Large intestine (tissue), 12 donors: ENCODE measurements at places on chromosomes 2 and 18. TPM values are rescaled to one million over a fixed set of nuclear protein-coding genes. Genes with fewer than 3 reads are reported as not detected.
A peak's percentile ranks its signal among the peaks of the same experiment; 100 is the strongest.

- H3K4me1 ChIP-seq, result peaks cover 30% of the 10 kb centered on the region
- no peaks in the 10 kb centered on the region for H3K36me3 ChIP-seq
- peaks cover 97% of the 10 kb centered on the region for H3K27me3 ChIP-seq
- no peak overlapping the region for H3K4me3 ChIP-seq
- DNase-seq, result no peak
These were observed 7.5 kb upstream of the GBX2 start for GRCh38 chr2:236175548-236176150.

DNA sequence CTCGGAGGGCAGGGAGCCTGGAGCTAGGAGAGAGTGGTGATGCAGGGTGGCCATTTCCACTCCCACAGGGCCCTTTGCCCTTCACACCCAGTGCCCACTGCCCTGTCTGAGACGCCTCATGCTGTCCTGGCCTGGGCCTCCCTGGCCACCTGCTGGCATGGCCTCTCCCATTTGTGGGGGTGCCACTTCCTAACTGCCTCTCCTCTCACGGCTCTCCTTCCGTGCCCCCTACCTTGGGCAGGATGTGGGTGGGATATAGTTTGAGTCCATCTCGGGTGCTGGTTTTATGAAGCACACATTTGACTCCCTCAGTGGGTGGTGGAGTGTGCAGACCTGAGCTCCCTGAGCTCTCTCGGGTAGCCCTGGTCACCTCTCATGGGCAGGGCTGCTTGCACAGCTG lies 46.0 kb downstream of the DGKD start:
- no peak overlapping the region for H3K27ac ChIP-seq
- H3K4me1 ChIP-seq, result peaks cover 9% of the 10 kb centered on the region
- no peak overlapping the region for H3K4me3 ChIP-seq
- no peak for DNase-seq

GRCh38 chr2:75071766-75072165 lies 113.3 kb downstream of the POLE4 start:
- no peaks in the 10 kb centered on the region for H3K4me1 ChIP-seq
- H3K36me3 ChIP-seq, result no peaks in the 10 kb centered on the region
- no peak for DNase-seq
- no peaks in the 10 kb centered on the region for H3K27me3 ChIP-seq
- H3K27ac ChIP-seq, result no peak overlapping the region
- no peak overlapping the region for H3K4me3 ChIP-seq

DNA sequence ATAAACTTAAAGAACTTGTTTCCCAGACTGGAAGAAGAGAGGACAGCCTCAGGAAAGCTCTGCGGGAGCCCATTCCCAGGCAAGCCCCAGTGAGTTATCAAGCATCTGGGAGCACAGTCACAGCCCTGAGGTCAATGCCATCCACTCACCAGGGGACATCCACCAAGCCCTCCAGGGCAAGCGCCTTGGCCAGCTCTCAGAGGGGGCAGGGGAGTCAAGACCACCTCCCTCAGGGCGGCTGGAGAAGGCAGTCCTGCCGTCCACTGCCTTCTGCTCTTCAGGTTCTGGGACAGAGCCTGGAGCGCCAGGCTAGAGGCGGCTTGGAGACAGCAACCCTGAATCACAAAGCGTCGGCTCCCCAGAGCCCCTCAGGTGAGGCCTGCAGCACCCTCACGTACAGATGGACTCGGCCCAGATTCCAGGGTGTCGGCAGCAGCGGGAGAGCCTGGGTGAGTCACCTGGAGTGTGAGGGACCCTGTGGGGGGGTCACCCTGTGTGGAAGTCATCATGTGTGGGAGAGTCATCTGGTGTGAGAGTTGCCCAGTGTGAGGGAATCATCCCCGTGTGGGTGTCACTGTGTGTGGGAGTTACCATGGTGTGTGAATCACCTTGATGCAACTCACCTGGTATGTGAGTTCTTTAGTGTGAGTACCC lies 100.9 kb upstream of the TEX51 start:
- H3K4me1 ChIP-seq, result no peaks in the 10 kb centered on the region
- no peak overlapping the region for H3K27ac ChIP-seq
- no peaks in the 10 kb centered on the region for H3K36me3 ChIP-seq
- no peak overlapping the region for H3K4me3 ChIP-seq

DNA sequence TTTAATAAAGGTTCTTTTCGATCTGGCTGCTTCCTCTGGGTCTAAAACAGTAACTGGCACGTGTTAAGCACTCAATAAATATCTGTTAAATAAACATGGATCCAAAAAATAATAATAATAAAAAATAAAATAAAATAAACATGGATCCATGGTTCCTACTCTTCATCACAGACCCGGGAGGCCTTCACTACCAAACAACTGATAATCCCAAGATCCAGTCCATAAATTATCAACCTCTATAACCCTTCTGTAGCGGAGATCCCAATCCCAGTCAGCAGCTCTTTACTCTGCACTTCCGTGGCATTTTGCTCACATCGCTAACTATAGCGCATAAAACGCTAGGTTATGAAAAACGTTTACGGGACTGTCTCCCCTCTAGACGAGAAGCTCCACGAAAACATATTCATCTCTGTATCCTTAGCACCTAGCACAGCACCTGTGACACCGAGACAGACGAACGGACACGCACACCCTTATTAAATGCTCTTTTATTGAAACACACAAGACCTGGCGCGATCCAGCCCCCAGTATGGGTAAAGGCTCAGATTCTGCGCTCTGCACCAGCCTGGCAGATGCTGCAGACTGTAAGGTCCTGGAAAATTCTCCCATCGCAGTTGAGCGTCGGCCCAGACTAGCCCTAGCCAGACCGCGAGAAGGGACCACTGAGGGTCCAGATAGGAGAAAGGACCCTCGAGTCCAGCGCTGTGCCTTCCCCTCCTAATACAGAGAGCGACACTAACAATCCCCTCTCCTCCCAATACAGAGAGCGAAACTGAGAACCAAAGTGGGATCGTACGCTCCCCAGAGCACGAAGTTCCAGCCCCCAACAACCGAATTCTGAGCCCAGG lies 770 bp downstream of the NBAS start:
- no peaks in the 10 kb centered on the region for H3K36me3 ChIP-seq
- peak overlapping the region; percentile 84 for H3K27ac ChIP-seq
- DNase-seq, result peak; percentile 68
- peak overlapping the region; percentile 81 for H3K4me3 ChIP-seq

DNA sequence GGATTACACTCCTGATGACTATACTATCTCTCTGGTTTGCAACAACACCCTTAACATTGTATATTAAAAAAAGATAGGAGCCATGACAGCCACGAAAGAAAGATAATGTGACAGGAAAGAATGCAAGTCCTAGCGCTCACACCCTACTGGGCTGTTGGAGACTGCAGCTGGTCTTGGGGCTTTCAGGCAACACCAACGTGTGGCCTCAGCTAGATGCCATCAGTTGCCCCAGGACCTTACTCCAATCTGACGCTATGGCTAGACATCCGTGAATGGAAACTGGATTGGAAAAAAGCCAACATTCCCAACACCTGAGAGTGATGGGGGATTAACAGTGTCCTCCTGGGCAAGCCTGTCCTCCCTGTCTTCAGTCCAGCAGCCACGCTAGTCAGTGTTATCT lies 357.4 kb upstream of the GULP1 start:
- no peak for DNase-seq
- no peak overlapping the region for H3K4me3 ChIP-seq
- no peaks in the 10 kb centered on the region for H3K4me1 ChIP-seq
- H3K27ac ChIP-seq, result no peak overlapping the region
- no peaks in the 10 kb centered on the region for H3K27me3 ChIP-seq
- H3K36me3 ChIP-seq, result no peaks in the 10 kb centered on the region

- no peak overlapping the region for H3K4me3 ChIP-seq
- H3K27me3 ChIP-seq, result no peaks in the 10 kb centered on the region
- H3K4me1 ChIP-seq, result peaks cover 6% of the 10 kb centered on the region
- H3K27ac ChIP-seq, result no peak overlapping the region
- no peak for DNase-seq
These were observed 134.4 kb upstream of the ID2 start for GRCh38 chr2:8547284-8548064.

GRCh38 chr2:45806563-45807358 lies 155.3 kb downstream of the PRKCE start:
- no peak overlapping the region for H3K27ac ChIP-seq
- DNase-seq, result no peak
- no peak overlapping the region for H3K4me3 ChIP-seq
- no peaks in the 10 kb centered on the region for H3K36me3 ChIP-seq

DNA sequence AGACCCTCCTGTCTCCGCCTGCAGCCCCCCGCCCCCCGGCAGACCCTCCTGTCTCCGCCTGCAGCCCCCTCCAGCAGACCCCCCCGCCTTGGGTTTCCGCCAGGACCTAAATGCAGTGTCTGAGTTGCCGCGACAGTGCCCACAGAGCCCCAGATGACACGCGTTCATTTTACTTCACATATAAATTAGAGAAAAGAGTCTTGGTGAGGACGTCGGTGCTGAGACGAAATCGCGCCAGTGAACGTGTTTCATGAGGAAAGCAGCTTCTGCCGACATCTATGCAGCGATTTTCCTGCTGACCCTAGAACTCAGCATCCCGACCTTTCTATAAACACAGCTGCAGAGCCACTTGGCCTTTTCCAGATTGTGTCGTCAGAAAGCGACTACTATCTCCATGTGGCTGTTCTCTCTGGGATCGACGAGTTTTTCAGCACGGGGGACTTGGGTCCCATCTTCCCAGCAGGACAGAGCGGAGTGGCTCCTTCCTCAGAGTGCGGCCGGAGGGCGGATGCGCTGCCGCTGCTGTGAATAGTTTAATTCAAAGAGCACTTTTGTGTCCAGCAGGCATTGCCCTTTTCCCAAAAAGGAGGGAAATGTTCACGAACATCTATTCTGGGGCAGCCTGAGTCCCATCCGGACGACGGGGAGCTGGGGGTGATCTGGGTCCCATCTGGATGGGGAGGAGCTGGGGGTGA lies 136.7 kb downstream of the NFATC1 start:
- no peak for DNase-seq
- no peak overlapping the region for H3K27ac ChIP-seq
- no peak overlapping the region for H3K4me3 ChIP-seq
- no peaks in the 10 kb centered on the region for H3K36me3 ChIP-seq
- H3K4me1 ChIP-seq, result no peaks in the 10 kb centered on the region

DNA sequence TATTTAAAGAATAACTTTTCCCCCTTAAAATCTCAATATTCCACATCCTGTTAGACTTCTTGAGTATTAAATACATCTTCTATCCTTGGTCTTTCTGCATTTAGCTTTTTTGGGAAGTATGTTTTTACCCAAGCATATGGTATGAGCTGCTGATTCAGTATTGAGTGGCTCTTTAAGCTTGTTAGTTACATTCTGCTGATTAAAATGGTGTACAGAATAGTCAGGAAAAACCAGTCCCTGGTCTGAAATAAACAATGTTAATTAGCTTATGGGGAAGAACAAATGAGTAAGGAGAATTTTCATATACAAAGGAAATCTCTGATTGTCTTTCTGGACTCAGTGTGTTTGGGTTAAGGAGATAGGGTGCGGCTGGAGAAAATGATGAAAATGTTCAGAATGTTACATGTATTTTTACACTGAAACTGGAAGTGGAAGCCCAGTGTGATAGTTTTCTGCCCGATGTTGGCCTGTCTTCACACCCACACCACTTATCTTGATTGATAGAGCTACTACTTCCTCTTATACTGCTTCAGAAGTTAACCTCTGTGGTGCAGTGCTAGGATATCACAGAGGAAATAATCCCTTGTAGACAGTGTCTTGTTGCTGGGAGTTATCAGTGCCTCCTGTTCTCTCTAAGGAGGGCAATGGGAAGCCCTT lies 84.0 kb downstream of the MSH2 start:
- H3K4me3 ChIP-seq, result no peak overlapping the region
- H3K36me3 ChIP-seq, result peaks cover 6% of the 10 kb centered on the region
- no peak for DNase-seq
- no peak overlapping the region for H3K27ac ChIP-seq
- H3K4me1 ChIP-seq, result no peaks in the 10 kb centered on the region

GRCh38 chr2:185522472-185522871 lies 216.1 kb upstream of the FSIP2 start:
- H3K4me3 ChIP-seq, result no peak overlapping the region
- no peaks in the 10 kb centered on the region for H3K4me1 ChIP-seq
- no peak for DNase-seq
- no peaks in the 10 kb centered on the region for H3K36me3 ChIP-seq

GRCh38 chr2:167963899-167964649 lies 283.3 kb downstream of the STK39 start:
- no peak overlapping the region for H3K4me3 ChIP-seq
- peaks cover 3% of the 10 kb centered on the region for H3K36me3 ChIP-seq
- no peak overlapping the region for H3K27ac ChIP-seq
- H3K4me1 ChIP-seq, result peaks cover 12% of the 10 kb centered on the region
- H3K27me3 ChIP-seq, result no peaks in the 10 kb centered on the region
- DNase-seq, result no peak

DNA sequence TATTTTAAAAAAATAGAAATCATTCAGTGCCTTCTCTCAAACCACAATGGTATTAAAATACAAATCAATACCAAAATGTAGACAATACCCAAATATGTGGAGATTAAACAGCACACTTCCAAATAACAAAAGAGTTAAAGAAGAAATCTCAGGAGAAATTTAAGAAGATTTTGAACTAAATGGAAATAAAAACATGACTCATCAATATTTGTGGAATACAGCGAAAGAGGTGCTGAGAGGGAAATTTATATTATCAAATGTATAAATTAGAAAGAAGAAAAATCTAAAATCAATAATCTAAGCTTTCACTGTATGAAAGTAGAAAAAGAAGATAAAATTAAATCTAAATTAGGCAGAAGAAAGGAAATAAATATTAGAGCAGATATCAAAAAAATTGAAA lies 233.1 kb downstream of the RPIA start:
- no peaks in the 10 kb centered on the region for H3K4me1 ChIP-seq
- H3K4me3 ChIP-seq, result no peak overlapping the region
- H3K27ac ChIP-seq, result no peak overlapping the region
- DNase-seq, result no peak
- H3K27me3 ChIP-seq, result no peaks in the 10 kb centered on the region

DNA sequence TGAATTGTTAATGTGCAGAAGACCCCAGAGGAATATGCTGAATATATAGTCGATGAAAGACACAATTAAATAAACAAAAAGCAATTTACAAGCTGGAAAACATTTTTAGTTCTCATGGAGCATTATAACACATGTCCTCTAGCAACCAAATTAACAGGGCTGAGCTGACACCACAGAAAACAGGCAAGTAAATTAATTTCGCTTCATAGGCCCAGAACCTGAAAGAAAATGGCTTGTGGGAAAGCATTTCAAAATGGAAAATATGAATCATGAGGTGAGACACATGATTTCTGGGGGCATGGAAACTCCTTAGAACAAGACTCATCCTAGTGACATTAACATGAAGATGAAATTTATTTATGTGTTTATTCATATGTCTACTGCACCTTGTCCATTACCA lies 25.0 kb upstream of the RNF152 start:
- no peaks in the 10 kb centered on the region for H3K36me3 ChIP-seq
- no peaks in the 10 kb centered on the region for H3K4me1 ChIP-seq
- H3K27me3 ChIP-seq, result no peaks in the 10 kb centered on the region
- no peak for DNase-seq

- no peaks in the 10 kb centered on the region for H3K36me3 ChIP-seq
- DNase-seq, result no peak
- H3K27me3 ChIP-seq, result no peaks in the 10 kb centered on the region
These were observed 63.4 kb downstream of the SLC66A2 start for GRCh38 chr18:79888016-79888415.

- H3K36me3 ChIP-seq, result no peaks in the 10 kb centered on the region
- H3K4me1 ChIP-seq, result no peaks in the 10 kb centered on the region
- H3K27ac ChIP-seq, result no peak overlapping the region
These were observed 14.1 kb upstream of the MEX3C start for GRCh38 chr18:51211552-51211951.

Gene GALNT3
- 68.2 TPM for polyA plus RNA-seq

Gene TUBB8B
- not detected for polyA plus RNA-seq

Gene CTLA4
- 0.33 TPM for polyA plus RNA-seq

Gene TGOLN2
- polyA plus RNA-seq, result 147 TPM

Gene ONECUT2
- polyA plus RNA-seq, result 16.1 TPM

Gene EML6
- 6.0 TPM for polyA plus RNA-seq

Gene C2orf74
- 21.1 TPM for polyA plus RNA-seq
